ENCODE measurements at places on chromosomes 4 and X.

DNA sequence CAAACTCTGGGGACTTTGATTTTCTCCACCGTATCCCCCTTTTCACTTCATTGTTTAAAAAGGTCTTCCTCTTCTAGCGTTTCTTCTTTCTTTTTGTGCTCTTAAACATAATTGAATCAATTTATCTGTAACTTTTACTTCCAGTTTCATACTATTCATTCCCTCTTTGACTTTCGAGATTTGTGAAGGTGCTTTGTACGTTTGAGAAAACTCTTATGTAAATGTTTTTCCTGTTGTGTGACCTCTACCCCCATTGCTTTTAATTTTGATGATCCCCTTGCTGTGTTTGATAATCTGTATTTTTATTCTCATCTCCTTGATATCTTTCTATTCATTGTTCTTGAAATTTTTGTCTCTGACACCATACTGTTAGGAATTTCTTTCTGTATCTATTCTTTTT lies 4.8 kb downstream of the USP38 start:
- DNase-seq = no peak

- no peak for DNase-seq
Measured at GRCh38 chr4:67714955-67715354, 14.0 kb upstream of the UBA6 start.

DNA sequence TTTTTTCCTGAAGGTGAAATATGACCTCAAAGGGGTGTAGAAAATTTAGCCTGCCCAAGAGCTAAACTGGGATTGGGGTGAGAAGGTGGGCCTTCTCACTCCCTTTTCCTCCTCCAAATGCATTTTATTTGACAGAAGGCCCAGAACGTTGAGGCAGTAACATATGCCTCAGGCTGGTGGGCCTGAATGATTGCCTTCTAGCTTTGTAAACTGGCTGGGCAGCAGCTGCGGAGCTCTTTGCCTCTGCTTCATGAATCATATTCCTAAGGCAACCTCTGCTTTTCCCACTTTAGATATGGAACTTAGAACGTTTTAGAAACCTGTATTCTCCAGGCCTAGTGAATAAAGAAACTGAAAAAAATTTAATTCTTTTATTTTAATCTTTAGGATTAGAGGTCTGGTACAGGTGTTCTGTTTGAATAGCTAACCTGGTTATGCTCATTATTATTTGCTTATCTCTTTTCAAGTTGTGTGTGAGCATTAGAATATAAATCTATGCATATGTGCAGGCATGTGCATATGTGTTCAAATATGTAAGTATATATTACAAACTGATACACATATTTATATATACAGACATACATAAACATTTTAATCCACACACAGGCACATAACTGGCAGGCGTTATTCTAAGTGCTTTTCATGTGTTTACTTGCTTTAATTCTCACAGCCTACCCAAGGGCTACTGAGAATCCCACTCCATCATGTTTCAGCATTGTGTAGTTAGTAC lies 11.5 kb downstream of the PRDM8 start:
- DNase-seq = no peak

DNA sequence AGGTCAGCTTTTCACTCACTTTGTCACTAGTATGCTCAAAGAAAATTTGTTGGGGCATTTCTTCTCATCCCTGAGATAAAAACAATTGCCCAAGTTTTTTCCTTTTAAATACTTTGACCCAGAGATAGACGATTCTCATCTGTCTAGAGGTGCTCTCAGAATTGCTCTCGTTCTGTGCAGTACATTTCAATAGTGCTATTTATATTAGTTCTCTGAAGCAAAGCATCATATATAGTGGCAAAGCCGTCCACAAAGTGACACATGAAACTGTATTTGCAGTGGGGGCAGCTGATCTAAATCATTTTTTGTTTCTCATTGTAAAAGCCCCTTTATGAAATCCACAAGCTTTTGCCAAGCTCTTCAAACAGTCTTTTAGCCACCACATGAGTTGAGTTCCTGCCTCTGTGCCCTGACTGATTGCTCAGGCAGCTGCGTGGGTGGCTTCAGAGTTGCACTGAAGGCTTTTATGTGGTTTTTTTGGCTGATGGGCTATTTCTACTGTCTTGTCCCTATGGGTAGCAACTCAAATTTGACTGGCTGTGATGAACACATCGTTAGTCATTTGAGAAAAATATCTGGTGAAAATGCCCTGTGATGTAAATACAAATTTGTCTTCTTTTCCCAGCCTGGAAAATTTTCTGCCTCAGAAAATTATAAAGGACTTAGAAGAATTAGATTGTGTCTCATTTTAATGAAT lies 119.1 kb upstream of the OTUD4 start:
- DNase-seq = peak; percentile 55

- no peak for DNase-seq
Measured at GRCh38 chrX:9611436-9612145, 146.7 kb downstream of the TBL1X start.

- DNase-seq = no peak
Measured at GRCh38 chrX:74906417-74906816, 18.8 kb downstream of the NEXMIF start.

- no peak for DNase-seq
Measured at GRCh38 chr4:78520808-78521226, 30.8 kb upstream of the ANXA3 start.

- no peak for DNase-seq
Measured at GRCh38 chr4:78601013-78601412, 49.4 kb downstream of the ANXA3 start.

DNA sequence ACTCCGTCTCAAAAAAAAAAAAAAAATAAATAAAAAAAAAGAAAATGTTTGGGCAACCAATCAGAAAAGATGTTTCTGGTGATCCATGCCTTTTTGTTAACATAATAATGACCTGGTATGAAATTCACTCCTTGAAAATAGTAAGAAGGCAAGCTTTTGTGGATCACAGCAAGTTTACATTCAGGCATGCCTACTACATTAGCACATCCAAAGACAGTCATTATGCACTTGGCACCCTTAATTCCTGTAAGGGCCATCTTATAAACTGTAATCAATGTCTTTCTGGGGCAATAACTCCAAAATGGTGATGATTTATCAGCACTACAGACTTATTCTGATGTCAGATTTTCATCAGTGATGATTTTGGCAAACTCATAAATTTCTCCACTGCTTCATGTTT lies 1871.6 kb upstream of the AGA start:
- DNase-seq = no peak

- no peak for DNase-seq
Measured at GRCh38 chr4:109877400-109877799, 29.5 kb downstream of the LRIT3 start.
